ENCODE measurements at places on chromosomes 4 and X. TPM values are rescaled to one million over a fixed set of nuclear protein-coding genes. Genes with fewer than 3 reads are reported as not detected.

DNA sequence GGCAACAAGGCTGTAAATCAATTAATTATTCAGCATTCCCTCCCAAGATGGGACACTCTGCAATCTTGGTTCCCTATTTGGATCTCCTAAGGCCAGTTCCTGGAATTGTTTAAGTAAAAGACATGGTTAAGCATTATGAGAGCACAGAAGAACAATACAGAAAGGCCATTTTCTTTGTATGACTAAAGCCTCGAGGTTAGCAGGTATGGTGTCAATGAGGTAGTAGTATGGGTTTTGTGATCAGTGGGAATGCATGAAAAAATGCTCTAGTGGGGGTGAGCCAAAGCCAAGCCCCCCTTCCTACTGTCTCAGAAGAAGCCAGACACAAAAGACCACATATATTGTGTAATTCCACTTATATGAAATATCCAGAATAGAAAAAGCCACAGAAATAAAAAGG, 61.7 kb upstream of the S100G start:
- no peak for DNase-seq

GRCh38 chr4:84726356-84726755, 143.4 kb downstream of the CDS1 start:
- DNase-seq: no peak

GRCh38 chr4:164779080-164779479, 25.1 kb downstream of the SMIM31 start:
- no peak for DNase-seq

Gene POU4F2
- total RNA-seq: not detected
